ENCODE measurements at places on chromosomes 4 and X.

GRCh38 chr4:154743683-154744340 lies at the start of gene LRAT:
LRAT (plus strand) TSS chr4:154744000; CDS start chr4:154744327, 327 bp downstream.
- no peak for DNase-seq

GRCh38 chr4:188297873-188298272 lies 158.6 kb downstream of the TRIML1 start:
- no peak for DNase-seq

DNA sequence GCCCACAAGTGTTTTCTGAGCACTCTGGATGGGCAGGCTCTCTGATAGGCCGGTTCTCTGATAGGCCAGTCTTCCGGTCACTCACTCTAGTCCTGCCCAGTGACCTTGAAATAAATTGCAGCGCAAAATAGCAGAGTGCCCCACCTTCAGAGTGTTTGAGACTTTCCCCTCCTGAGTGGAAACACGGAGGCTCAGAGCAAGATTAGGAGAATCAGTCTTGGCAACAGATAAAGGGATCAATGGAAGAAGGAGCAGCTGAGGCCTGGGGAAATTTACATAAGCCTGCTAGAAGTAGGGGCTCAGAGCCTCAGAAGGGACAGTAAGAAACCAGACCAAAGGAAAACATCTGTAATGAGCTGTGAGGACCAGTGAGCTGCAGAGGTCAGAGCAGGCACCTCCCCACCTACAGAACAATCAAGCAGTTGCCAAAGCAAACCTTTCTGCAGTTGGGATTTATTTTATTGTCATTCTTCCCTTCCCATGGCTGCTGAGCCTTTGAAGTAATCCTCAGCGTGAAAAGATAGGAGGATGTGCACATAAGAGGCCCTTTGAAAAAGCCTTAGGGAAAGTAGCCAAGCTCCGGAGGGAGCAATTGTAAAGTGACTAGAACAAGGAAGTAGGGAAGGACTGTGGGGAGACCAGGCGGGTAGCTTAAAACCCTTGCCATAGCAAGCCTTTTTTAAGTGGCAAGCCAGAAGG lies 89.1 kb upstream of the TSPAN5 start:
- DNase-seq, result no peak

DNA sequence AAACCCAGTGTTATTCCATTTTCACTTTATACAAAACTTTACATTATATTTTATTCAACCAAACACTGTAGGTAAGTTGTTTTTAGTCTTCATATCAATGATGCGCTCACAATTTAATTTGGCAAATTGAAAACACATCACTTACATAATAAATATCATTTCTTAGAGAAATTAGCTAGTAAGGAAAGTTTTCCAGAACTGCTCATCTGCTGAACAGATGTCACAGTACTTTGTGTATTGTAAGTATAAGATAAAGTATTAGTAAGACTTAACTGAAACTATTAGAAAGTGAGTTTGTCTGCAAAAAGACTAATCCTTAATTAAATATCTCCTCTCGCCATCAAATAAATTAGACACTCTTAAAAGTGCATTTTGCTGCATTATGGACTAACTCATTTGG lies 108.7 kb upstream of the PACRGL start:
- DNase-seq, result no peak

- no peak for DNase-seq
Observed at GRCh38 chr4:5084911-5085475, 33.7 kb downstream of the STK32B start.

- DNase-seq, result no peak
Observed at GRCh38 chr4:134243742-134244713, 42.4 kb upstream of the PABPC4L start.

DNA sequence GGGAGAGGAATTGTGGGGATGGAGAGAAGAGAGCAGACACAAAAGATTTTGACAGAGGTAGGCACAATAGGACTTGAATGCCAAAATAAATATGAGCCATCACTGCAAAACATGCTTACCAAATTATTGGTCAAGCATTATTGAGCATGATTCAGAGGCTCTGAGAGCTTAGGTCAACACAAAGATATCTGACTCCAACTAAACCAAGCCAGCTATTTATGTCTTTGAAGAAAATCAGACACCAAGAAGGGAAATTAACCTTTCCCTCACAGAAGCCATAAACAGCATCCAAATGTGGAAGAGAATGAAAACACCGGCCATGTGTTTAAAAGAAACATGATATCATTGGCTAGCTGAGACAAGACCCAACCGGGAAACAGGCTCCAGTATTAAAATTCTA lies 323.2 kb downstream of the RAB28 start:
- no peak for DNase-seq

DNA sequence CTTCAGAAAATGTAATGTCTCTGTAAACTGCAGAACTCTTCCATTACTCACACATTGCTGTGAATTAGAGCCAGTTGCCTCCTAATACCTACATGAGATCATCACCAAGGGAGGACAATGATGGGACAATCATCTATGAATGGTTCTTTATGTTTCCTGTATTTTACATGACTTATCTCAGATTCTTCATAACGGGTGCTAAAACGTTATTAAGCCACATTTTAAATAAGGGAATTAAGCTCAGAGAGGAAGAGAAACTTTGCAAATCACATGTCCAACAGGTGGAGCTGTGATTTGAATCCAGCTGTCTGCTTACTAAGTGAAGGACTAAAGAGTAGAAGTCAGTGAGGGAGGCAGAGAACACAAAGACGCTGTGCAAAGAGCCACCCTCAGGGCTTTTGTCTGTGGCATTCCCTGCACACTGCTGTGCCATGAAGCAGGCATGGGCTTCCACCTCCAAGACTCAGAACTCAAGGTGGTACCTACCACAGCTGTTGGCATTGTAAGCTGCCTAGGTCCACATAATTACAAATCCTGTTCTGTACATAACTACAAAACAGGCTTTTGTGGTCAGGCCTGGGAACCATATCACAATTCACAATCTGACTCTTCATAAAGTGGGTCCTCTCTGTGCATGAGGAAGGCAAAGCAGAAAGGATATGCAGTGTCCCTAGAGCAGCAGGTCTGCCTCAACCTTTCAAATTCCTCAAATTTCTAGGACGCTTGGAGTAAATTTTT lies 12.8 kb downstream of the TBC1D9 start:
- DNase-seq, result no peak

GRCh38 chr4:172173206-172173605 lies 360.0 kb downstream of the GALNTL6 start:
- DNase-seq, result no peak

- DNase-seq, result no peak
Observed at GRCh38 chr4:48752246-48752645, 27.8 kb downstream of the FRYL start.

- no peak for DNase-seq
Observed at GRCh38 chr4:98564852-98565251, 93.6 kb downstream of the TSPAN5 start.

DNA sequence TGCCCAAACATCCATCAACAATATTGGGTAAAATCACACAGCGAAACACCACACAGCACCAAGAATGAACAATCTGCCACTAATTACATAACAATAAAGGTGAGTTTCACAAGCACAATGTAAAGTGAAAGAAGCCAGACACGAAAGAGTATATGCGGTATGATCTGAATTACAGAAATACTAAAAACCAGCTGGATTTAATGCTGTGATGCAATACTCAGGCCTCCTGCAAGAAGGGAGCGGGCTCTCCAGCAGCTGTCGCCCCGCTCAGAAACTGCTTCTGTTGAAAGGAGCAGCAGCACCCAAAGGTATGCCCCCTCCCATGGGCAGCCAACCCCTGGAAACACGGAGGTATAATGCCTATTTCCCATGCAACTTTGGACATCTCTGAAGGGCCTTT lies 77.0 kb downstream of the PAPSS1 start:
- DNase-seq, result no peak

- DNase-seq, result no peak
Observed at GRCh38 chr4:143337600-143338287, 1.1 kb downstream of the GAB1 start.

DNA sequence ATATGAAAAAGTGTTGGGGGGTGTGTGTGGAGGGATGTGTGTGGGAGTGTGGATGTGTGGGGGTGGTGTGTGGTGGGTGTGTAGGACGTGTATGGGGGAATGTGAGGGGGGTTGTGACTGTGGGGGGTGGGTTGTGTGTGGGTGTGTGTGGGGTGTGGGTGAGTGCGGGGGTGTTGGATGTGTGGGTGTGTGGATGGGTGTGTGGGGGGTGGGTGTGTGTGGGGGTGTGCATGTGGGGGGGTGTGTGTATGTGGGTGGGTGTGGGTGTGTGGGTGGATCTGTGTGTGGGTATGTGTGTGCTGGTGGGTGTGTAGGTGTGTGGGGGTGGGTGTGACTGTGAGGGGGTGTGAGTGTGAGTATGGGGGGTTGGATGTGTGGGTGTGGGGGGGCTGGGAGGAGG lies 47.8 kb downstream of the KDR start:
- DNase-seq, result no peak

DNA sequence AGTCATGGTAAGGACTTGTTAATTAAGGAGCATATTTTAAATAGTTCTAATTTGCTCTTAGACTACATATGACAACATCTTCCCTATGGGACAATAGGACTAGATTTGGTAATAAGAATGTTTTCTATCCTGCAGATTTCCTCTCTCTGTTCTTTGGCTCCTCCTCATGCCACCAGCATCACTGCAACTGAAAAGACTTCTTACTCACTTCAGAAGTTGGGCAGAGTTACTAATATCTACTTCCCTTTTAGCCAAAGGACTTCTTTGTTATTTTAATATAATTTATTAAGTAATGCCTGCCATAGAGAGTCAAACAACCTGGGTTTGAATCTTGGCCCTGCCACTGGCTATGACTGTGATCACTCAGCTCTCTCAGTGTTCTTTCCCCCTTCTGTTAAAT lies 16.4 kb downstream of the MMAA start:
- DNase-seq, result no peak

- DNase-seq, result no peak
Observed at GRCh38 chr4:148808416-148808815, 366.2 kb upstream of the NR3C2 start.

DNA sequence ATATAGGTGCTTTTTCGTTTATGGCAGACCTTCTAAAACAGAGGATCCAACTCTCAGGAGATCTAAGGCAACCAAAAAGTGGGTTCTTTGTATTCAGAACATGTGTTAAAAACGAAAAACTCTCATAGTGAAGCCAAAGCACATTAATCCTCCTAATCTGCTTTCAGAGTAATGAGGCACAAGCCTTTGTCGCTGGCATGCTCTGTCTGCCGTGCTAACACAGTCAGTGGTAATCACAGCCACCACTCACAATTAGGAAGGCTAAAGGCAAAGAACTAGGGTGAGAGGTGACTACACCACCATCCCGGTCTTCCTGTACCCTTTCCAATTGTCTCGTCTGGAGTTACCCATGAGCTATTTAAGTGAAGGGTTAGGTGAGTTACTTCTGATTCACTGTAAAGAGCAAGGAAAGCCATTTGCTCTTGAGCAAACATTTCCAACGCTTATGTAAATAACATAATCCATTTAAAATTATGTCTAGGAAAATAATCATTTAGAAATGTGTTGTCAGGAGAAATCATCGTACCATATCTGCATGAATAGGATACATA lies 40.7 kb downstream of the NPY2R start:
- DNase-seq, result no peak

- DNase-seq, result no peak
Observed at GRCh38 chr4:165537028-165537648, 158.3 kb downstream of the CPE start.

DNA sequence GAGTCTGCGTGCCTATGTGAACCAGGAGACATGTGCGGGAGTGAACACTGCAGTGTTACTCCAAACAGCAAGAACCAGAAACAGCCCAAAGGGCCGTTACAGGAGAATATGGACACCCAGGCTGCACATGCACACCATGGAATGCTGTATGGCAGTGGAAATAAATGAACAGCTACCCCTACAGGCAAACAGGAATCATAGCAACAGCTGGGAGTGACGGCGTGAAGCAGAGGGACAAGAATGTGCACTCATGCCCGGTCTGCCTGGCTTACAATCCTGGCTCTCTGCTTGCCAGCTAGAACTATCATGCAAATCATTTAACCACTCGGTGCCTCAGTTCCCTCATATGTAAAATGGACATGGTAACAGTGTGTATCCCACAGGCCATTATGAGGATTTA lies 16.6 kb downstream of the GPKOW start:
- no peak for DNase-seq

GRCh38 chrX:46381630-46382029 lies 163.6 kb downstream of the ZNF674 start:
- peak; percentile 2 for DNase-seq

GRCh38 chr4:14254252-14254651 lies 626.7 kb upstream of the BOD1L1 start:
- DNase-seq, result no peak

- no peak for DNase-seq
Observed at GRCh38 chrX:44514272-44514671, 28.4 kb downstream of the FUNDC1 start.

- DNase-seq, result no peak
Observed at GRCh38 chr4:183966371-183966770, 61.3 kb downstream of the STOX2 start.

DNA sequence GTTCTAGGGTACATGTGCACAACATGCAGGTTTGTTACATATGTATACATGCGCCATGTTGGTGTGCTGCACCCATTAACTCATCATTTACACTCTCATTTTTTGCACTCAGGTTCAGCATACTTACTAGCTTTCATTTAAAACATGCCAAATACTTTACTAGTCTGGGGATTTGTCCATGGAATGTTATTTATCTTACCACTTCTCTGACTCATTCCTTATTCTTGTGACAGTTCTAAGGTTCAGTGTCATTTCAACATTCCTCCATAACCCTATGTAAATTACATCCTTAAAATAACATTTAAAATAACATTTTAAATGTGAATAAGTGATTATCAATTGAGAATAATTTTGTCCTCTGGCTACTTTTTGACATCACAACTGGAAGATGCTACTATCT lies 19.5 kb upstream of the SYTL5 start:
- DNase-seq, result no peak

- no peak for DNase-seq
Observed at GRCh38 chrX:103941201-103941975, 21.0 kb upstream of the TMSB15B start.

GRCh38 chr4:76803522-76803921 lies 94.4 kb downstream of the SOWAHB start:
- no peak for DNase-seq

GRCh38 chrX:38165023-38165422 lies 55.6 kb downstream of the SRPX start:
- no peak for DNase-seq

GRCh38 chr4:180792541-180792940 lies 1450.7 kb upstream of the TENM3 start:
- DNase-seq, result no peak

DNA sequence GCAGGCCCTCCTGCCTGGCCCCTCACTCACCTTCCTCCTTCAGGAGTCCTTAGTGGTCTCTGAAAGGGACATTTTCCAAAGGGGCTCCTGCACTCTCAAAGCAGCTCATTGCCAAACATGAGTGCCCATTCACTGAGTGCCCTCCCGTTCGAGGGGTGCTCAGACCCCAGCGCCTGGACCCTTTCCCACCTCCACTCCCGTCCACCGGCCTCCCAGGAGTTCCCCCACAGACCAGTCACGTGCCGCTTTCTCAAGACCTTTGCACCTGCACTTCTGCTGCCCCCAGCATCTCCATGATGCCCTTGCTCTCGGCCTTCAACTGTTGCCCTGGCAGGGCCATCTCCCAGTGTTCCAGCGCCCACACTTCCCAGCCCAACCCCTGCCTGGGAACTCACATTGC lies 89.5 kb downstream of the ADRA2C start:
- no peak for DNase-seq

- DNase-seq, result no peak
Observed at GRCh38 chr4:145886871-145887240, 51.8 kb downstream of the ZNF827 start.

GRCh38 chrX:37763400-37763799 lies 16.5 kb upstream of the CYBB start:
- no peak for DNase-seq

Data from stimulated activated CD4-positive, alpha-beta T cell treated with anti-CD3 and anti-CD28 coated beads, TNF-alpha, amount 100 ng/mL, for 4 hours (primary cell).